Small intestine (tissue), 16 donors: ENCODE measurements at places on chromosomes 7 and 10.

GRCh38 chr7:76071316-76072242, 23.7 kb downstream of the MDH2 start:
- no peak for DNase-seq

DNA sequence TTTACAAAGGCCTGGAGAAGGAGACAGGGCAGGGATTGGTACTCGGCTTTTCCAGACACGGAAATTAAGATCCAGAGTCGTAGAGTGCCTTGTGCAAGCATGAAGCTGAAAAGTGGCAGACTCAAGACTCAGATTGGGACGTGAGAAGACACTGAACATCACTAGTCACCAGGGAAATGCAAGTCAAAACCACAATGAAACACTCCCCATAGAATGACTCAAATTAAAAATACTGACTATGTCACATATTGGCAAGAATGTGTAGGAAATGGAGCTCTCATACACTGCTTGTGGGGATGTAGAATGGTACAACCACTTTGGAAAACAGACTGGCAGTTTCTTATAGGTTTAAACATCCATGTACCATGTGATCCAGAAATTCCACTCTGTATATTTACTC, 472.0 kb downstream of the RPS24 start:
- DNase-seq, result no peak

GRCh38 chr7:495761-496321, 23.8 kb downstream of the PDGFA start:
- DNase-seq, result no peak

DNA sequence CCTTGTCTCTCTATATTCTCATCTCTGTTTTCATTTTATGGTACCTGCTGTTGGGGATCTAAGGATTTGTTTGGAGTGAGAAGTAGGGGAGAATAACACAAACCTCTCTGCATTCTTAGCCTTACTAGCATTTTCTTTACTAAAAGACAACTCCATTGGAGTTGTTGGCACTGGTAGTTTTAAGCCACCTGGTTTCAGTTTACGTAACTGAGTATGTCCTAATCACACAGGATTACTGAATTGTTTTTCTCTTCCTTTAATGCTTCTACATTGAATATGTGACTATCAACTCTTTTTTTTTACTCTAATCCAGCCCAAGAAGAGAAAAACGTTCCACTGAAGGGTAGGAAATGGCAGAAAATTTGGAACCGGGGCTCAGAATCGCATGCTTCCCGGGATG, 30.0 kb upstream of the TRIL start:
- no peak for DNase-seq

DNA sequence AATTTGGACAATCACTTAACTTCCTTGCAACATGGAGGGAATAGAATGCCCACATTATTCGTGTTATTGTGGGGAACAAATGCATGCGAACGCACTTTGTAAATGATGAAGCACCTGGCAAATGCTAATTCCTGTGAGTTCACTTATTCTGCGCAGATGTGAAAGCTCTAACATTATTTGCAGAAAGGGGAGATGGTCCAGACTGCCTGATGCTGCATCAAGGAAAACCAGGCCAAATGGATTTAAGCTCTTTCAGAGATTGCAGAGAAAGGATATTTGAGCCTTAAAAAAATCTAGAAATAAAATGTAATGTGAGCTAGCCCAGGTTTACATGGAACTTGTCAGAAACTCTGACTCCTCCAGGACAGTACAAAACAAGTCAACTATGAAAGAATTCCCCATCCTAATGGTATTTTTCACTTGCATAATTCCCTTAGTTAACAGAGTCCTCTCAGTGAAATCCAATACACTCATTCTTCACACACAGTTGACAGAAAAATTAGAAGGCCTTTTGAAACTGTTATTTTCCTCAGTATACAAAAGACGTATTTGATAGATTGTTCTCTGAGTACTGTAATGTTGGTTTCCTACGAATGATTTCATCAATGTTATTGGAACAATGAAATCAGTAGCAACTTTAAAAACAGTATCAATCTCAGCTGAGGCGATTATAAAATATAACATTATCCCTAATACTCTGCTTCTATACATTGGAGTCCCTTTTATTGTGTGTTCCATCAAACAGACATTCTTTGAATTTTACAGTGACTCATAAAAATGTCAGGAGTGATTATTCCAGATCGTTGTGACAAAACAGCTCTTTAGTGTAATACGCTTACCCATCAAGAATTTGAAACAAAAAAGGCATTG, 136.3 kb upstream of the ANK3 start:
- DNase-seq, result no peak

DNA sequence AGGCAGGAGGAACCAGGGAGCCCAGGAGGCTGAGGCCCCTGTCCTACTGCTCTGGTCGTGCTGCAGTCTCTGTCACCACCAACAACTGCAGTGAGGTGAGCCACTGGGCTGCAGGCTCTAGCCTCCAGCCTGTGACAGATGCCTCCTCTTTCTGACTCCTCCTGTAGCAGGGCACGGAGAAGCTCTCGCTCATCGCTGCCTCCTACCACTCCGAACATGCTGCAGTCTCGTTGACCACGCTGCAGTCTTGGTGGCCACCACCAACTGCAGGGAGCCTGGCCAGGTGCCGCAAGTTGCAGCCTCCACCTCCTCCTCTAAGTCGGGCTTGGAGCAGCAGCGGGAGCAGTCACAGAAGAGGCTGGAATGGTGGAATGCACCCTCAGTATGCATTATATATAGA, 22.1 kb upstream of the VOPP1 start:
- no peak for DNase-seq

DNA sequence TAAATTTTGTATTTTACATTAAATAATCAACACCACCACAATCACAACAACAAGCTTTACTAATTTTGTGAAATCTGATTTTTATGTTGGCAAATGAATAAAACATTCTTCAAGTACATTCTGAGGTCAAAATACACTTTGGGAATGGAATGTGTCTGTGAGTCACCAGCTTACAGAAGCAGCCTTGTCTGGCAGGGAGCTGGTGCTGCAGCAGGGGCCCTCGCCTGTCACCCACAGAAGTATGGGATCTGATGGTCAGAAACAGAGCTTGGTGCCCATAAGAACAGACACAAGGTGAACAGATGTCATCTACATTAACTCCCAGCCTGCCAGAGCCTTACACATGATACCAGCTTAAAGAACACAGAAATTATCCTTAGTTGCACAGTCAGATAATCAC, 496.9 kb downstream of the CCSER2 start:
- DNase-seq, result no peak

GRCh38 chr7:55481155-55481554, 91.1 kb downstream of the VOPP1 start:
- DNase-seq, result no peak

DNA sequence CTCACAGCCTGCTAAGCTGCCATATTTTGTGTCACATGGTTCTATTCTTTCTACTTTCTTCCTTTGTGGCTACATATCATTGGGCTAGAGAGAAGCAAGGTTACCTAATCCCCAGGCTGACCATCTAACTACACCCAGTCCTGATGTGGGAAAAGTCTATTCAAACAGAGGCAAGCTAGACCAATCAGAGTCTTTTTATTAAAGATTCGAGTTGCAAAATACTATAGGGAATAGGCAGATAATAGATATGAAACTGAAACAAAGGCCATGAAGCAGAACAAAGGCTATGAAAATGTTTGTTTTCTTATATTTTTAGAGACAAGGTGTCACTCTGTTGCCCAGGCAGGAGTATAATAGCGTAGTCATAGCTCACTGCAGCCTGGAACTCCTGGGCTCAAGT, 36.7 kb downstream of the MTERF1 start:
- no peak for DNase-seq

- no peak for DNase-seq
These were observed 57.2 kb downstream of the NEBL start for GRCh38 chr10:20839910-20840309.

DNA sequence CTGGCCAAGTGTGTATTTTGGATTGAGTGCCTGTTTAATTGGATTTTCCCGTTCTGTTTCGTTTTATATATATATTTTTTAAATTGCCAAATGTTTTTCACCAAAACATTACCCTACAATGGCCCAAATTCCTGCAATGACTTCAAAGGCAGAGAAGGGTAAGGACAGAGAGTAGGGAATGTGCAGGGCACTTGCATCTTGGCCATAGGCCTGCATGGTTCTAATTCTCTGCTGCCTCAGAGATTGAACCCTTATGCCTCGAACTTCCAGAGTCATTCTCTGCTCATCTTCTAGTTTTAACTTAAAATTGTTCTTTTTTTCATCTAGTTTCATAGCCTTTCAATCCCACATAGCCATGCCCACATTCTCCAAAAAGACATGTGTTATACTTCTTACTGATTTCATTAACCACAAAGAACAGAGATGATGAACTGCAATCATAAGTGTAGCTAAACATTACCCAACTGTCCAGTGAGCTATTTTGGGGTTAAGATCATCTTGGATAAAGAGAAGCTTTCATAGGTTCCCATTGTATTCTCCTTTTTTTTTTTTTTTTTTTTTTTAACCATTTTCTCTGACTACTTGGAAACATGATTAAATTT, 177.6 kb downstream of the PLXDC2 start:
- DNase-seq, result no peak

GRCh38 chr10:7085913-7086589, 324.8 kb downstream of the SFMBT2 start:
- peak; percentile 3 for DNase-seq
